Transverse colon (tissue), 4 donors: ENCODE measurements at places on chromosomes 12 and 14.

- no peak for DNase-seq
These were observed 27.5 kb upstream of the MDM1 start for GRCh38 chr12:68359674-68360073.

DNA sequence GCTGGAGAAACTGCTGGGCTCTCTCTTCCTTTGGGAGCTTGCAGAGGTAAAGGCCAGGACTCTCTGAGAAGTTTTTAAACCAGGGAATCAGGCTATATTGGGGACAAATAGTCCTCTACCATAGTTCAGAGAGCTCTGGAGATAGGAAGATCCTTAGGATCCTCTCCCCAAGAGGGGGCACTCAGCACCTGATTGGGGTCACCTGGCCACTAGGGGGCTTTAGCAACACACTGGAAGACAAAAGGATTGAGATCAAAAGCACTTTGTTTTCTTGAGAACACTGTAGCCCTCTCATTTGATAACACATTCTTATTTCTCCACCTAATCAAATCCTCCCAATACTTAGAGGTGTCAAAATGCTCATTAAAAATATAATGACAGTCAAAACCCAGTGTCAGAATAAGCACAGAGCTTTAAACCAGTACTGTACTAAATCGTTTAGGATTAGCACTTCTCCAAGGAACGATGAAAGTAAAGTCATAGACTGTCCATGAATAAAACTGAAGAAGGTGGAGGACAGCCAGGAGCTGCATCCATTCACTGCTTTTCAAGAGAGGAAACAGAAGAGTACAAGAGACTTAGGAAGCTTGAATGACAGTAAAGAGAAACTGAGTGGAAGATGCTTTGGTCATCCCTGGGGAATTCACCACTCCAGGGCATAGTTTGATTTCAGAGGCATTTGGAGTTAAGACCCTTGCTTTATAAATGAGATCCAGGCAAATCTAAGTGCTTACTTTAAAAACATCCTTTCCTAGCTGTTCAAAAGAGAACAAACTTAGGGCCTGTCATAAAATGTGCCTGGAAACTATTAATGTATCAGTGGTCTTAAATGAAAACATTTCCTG lies 26.5 kb downstream of the BMP4 start:
- peak; percentile 25 for DNase-seq

GRCh38 chr12:110688446-110689280 lies at the start of gene HVCN1:
Gene HVCN1, minus strand, starts transcription at chr12:110689115. Its CDS starts 5,870 bp downstream, at chr12:110683245.
- DNase-seq, result peak; percentile 59

- no peak for DNase-seq
These were observed 453 bp upstream of the ESRRB start for GRCh38 chr14:76375484-76375883.

DNA sequence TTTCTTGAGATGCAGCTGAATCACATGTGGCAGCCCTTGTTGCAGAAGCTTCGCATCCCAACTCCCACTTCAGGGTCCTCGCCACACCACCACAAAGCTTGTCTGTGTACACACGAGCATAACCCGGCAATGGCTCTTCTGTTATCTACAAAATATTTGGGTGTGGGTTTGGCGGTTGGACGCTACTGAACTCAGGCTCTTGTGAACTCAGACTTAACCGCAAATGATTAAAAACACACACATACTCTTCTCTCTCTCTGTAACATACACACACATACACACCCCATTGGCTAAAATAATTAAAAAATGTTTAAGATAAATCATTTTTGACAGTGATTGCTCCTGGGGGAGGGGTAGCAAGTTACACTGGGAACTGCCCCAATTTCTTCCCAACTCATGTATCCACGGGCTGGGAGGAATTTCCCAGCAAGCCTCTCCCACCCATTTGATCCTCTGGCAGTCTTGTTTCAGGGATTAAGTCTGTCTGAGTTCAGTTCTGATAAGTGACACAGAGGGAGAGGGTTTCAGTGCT lies 63.7 kb upstream of the MANSC4 start:
- DNase-seq, result no peak

- DNase-seq, result no peak
These were observed 541.7 kb downstream of the SLC16A7 start for GRCh38 chr12:60137513-60137912.

- no peak for DNase-seq
These were observed 85.3 kb downstream of the TMEM260 start for GRCh38 chr14:56664811-56665421.

GRCh38 chr12:30999723-31000122 lies 73.2 kb downstream of the TSPAN11 start:
- no peak for DNase-seq

GRCh38 chr14:81301371-81301770 lies 80.6 kb upstream of the GTF2A1 start:
- no peak for DNase-seq

- DNase-seq, result no peak
These were observed 110.6 kb upstream of the AMIGO2 start for GRCh38 chr12:47190271-47190750.

- no peak for DNase-seq
These were observed 118.3 kb upstream of the SLC38A4 start for GRCh38 chr12:46944088-46944487.

DNA sequence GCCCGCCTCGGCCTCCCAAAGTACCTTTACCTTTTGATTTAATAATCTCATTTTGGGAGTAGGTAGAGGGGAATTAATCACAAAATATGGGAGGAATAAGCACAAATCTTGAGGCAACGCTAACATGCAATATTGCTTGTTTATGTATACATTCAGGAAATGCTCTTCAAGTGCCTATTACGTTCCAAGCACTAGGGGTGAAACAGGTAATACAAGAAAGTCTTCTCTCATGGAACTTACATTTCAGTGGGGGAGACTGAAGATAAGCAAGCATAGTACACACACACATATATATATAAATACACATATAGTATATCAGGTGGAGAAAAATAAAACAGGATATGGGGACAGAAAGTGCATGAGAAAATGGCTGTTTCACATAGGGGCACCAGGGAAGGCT lies 19.0 kb upstream of the ERC1 start:
- no peak for DNase-seq

GRCh38 chr14:87837296-87837695 lies 155.7 kb downstream of the GALC start:
- DNase-seq, result no peak

DNA sequence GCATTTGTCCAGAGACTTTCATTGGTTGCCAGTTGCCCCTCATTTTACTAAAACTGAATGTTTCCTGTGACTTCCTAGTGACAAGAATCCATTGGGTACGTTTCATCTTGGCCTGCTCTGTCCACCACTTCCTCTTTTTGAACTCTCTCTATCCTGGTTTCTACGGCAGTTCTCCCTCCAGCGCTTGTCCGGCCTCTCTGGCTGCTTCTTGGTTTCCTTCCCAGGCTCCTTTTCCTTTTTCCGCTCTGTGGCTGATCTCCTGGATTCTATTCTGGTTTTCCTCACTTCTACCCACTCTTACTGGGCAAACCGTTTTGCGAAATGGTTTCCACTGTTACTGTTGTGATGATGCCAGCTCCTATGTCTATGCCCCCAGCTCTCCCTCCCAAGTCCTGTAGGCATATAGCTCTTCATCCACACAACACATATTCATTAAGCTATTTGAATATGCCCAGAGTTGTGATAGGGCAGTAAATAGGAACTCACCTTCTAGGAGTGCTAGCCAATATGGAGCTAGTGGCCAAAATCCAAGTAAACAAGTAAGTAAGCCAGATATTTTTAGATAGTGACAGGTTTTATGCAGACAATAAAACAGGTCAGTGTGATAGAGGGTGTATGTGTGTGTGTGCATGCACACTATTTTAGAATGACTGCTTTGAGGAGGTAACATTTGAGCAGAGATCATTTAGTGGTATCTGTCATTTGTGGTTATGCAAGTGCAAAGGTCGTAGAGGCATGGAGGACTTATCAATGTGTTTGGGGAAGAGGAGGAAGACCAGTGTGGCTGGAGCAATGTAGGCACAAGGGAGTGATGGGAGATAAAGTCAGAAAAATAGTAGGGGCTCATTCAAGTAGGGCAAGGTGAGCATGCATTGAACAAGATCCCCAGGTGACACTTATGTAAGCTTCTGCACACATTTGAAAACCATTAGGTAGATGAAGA lies 27.9 kb upstream of the CTDSP2 start:
- DNase-seq, result no peak

GRCh38 chr12:64538121-64538520 lies 72.2 kb upstream of the RASSF3 start:
- DNase-seq, result no peak

DNA sequence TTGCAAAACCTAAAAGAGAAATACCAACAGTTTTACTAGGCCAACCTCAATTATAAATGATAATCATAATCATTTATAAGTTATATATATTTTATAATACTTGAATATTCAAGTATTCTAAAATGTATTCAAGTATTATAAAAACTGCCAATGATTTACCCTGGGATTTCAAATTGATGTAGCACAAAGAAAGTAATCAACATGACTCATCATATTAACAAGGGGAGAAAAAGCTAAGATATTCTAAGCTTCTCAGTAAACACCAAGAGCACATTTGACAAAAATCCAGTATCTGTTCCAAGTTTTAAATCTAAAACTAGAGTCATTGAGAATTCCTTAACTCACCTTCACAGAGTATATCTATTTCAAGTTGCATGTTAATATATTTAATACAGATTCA lies 56.1 kb downstream of the CAPZA3 start:
- DNase-seq, result no peak

DNA sequence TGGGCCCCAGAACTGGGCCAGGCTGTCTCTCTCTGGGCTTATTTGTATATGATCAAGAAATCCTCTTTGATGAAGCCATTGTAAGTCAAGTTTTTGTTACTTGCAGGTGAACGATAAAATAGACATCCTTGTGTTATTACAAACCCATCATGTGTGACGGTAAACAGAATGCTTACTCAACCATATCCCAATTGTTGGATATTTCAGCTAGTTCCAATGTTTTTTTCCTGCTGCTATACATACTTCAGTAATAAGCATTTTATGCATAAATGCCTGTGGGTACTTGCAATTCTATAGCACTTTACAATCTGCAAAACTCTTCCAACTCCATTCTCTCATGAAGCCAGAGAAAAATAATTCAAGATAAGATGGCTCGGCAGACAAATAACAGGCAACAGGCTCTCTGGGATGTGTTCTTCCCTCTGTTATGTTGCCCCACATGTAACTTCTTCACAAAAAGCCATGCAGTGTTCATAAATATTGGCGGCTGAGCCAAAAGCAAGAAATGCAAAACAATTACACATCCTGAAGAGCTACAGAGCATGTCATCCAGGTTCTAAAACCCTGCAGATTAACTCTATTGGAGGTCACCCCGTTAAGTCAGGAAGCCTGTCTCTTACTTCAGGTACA lies 69.5 kb downstream of the CLMN start:
- DNase-seq, result no peak

- no peak for DNase-seq
These were observed 343.9 kb downstream of the LRFN5 start for GRCh38 chr14:41950428-41951151.

- no peak for DNase-seq
These were observed 36.1 kb upstream of the LRFN5 start for GRCh38 chr14:41570415-41571155.

- no peak for DNase-seq
These were observed 13.3 kb downstream of the SART3 start for GRCh38 chr12:108547686-108548085.

- no peak for DNase-seq
These were observed at the start of gene KRT4 for GRCh38 chr12:52813885-52814709. Gene KRT4, minus strand, starts transcription at chr12:52814116. Its CDS starts 58 bp downstream, at chr12:52814058.

- DNase-seq, result no peak
These were observed 16.8 kb downstream of the FOXN4 start for GRCh38 chr12:109292342-109292711.
